ENCODE measurements at places on chromosomes 3 and 15.

GRCh38 chr3:192816351-192816750 is 89.0 kb upstream of the FGF12 start:
- DNase-seq: no peak

DNA sequence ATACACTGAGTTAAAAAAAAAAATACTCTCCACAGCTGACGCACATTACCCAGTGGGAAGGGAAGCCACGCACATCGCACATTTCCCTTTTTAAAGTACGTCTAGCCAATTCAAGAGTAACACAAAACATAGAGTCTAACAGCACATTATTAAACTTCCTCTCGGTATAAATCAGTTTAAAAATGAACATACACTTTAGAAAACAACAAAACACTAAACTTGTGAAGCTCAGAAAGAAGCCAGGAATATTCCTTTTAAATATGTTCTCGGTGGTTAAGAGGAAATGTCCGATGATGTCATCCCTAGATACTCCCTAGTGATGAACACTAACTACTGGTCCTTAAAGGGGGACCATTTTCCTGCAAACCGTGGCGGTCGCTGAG is 721 bp downstream of the MYEF2 start:
- DNase-seq: no peak

- DNase-seq: no peak
These were observed 29.8 kb downstream of the FSTL1 start for GRCh38 chr3:120420928-120421551.

DNA sequence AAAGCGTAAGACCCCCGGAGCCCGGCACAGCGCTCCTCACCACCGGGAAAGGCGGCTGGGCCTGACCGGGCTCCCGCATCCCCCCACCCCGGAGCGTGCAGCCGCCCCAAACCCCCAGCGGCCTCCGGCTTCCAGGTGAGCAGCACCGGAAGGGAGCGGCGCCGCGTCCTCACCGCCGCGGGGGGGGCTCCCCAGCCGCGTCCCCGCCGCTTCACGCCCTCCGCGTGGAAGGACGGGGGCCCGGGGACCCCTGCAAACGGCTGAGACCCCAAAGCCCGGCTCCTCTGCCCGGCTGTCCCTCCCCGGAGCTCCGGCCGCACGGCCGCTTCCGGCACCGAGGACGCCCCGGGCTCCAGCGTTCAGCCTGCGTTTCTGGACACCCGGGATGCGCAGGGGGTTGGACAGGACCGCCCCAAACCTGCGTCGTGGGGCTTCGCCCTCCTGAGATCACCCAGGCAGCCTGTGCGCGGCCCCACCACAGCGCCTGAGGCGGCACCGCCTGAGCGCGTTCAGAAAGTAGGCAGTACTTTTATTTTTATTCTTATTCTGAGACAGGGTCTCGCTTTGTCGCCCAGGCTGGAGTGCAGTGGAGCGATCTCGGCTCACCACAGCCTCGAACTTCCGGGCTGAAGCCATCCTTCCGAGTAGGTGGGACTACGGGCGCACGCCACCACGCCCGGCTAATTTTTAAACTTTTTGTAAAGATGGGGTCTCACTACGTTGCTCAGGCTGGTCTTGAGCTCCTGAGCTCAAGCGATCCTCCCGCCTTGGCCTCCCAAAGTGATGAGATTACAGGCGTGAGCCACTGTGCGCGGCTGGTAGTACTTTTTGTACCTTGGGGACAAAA is 51.6 kb upstream of the BLM start:
- no peak for DNase-seq

- no peak for DNase-seq
These were observed 22.2 kb downstream of the MRPS25 start for GRCh38 chr3:15042936-15043335.

GRCh38 chr3:63970631-63971475 is 52.4 kb downstream of the PSMD6 start:
- DNase-seq: no peak

DNA sequence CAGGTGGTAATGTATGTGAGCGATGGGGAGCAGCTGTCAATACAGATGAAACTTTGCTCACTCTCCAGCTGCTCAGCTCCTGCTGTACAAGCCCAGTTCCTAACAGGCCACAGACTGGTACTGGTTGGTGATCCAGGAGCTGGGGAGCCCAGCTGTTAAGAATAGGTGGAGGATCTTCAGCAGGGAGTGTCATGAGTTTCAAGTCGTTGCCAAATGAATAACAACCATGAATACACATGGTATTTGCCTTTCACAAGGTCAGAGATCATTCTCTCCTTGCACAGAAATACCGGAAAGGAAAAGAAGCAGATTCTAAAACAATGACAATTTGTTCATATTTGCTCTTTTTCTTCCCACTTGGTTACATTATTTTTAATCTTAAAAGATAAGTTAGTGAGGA is 5.1 kb downstream of the PLSCR1 start:
- no peak for DNase-seq

DNA sequence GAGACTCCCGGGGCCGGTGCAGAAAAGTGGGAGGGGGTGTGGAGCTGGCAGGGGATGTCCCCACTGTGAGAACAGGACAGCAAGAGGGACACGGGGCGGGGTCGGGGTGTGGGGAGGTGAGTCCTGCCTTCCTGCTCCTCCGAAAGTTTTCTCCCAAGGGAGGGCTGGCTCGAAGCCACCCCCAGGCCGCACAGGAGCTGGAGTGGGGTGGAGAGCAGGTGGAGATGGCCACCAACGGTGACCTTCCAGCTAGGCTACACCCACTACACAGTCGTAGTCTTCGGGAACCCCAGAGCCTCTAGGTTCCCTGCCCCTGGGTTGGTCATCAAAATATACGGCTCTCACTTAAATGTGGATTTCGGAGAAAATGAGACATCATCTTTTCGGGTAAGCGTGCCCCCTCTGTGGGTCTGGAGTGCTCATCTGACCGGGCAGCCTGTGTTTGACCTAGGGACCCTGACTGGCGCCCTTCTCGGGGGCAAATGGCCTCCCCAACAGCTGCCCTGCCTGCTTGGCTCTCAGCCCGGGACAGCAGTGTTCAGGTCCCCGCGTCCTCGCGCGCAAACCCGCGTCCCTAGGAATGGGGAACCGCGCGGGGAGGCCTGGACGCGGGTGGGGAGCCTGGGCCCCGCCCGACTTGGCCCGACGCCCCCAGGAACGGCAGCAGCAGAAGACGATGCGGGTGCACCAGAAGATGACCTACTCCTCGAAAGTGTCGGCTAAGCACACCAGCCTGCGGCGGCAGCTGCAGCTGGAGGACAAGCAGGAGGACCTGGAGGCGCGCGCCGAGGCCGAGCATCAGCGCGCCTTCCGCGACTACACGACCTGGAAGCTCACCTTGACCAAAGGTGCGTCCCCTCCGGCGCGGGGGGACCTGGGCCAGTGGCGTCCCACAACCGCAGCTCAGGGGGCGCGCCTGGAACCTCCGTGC is 21.2 kb downstream of the CFAP100 start:
- no peak for DNase-seq

- no peak for DNase-seq
These were observed 78.5 kb upstream of the CHD2 start for GRCh38 chr15:92821491-92822116.
